ENCODE measurements at places on chromosomes 1 and 21. TPM values are rescaled to one million over a fixed set of nuclear protein-coding genes. Genes with fewer than 3 reads are reported as not detected.

- DNase-seq = peak; percentile 38
Measured at GRCh38 chr1:61170328-61171238, 88.2 kb downstream of the NFIA start.

DNA sequence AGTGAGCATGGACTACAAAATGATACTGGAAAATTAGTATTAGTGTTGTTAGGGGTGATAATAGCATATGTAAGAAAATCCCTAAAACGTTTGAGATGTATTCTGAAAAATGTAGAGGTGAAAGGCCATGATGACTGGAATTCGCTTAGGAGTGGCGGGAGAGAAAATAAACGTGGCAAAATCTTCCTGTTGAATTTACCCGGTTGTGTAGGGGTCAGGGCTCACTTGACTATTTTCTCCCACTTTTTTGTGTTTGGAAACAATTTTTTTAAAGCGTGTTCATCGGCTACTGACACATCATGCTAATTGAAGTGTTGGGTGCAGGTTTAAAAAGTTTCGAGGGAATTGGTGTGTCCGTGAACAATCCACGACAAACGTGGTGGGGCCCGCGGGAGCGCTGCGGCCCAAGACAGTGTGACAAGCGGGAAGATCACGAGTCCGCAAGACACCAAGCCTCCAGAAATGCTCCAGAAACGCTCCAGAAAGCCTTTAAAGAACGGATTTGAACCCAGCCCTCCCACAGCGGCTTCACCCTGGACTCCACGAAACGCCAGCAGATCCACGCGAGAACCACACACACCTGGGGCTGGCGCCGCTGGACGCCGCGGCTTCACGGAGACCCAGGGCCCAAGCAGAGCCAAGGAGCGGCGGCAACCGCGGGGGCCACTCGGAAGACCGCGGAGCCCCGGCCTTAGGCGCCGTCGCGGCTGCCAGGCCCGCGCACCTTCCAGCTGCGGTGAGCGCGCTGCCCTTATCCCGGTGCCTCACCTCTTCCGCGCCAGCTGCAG, 573 bp downstream of the PSMG1 start:
- DNase-seq = peak; percentile 29

DNA sequence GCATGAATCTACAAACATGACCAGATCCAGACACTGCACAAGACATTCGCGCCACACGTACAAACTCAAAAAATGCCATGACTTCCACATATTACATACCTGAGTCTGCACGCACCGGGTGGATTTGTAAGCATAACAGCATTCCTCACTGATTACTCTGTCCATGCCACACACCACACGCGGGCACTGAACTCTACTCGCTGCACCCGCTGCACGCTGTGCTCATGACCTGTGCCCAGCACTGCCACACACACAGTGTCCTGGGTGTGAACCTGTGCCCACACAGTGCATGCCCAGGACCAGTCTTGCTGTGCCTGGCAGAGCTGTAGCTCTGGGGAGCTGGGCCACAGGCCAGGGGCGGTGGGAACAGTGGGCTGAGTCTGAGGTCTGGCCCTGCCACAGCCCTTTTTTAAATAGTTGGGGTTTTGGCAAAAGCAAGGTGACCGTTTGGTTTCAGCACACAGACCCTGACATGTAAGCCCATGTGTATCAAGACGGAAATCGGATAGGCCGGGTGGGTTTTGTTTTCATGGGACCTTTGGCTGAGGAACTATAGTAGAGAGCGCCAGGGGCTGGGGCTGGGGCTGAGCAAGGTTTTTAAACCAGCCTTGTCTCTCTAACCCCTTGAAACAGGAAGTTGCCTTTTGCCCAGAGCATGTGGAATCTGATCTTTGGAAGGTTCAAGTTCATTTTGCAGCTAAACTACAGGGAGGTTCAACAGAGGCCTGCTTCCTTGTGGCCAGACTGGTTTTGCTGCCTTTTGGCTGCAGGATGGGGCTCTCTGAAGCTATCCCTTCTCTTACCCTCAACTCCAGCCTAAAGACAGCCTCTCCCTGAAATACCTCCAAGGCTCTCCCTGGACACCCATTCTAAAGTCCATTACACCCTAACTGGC, 12.3 kb upstream of the GOLT1A start:
- DNase-seq = no peak

DNA sequence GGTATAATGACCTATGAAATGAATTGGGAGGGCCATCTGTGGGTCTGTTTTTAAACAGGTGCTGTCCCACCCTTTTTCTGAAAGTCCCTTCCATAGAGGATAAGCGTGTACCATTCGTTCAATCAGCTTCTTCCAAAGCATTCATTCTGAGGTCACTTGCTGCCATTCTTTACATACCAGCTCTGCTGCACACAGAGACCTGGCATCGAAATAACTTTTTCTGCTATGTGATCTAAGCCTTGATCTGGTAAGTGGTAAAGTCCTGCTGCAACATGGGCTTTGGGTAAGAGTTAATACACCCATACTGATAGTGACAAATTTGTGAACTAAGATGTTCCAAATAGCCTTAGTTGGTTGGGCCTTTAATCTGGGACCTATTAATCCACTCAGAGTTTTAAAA, 38.9 kb downstream of the DR1 start:
- DNase-seq = no peak

- no peak for DNase-seq
Measured at GRCh38 chr21:41447356-41447755, 21.3 kb downstream of the MX1 start.

- no peak for DNase-seq
Measured at GRCh38 chr1:42845866-42846256, 552 bp upstream of the ZNF691 start.

DNA sequence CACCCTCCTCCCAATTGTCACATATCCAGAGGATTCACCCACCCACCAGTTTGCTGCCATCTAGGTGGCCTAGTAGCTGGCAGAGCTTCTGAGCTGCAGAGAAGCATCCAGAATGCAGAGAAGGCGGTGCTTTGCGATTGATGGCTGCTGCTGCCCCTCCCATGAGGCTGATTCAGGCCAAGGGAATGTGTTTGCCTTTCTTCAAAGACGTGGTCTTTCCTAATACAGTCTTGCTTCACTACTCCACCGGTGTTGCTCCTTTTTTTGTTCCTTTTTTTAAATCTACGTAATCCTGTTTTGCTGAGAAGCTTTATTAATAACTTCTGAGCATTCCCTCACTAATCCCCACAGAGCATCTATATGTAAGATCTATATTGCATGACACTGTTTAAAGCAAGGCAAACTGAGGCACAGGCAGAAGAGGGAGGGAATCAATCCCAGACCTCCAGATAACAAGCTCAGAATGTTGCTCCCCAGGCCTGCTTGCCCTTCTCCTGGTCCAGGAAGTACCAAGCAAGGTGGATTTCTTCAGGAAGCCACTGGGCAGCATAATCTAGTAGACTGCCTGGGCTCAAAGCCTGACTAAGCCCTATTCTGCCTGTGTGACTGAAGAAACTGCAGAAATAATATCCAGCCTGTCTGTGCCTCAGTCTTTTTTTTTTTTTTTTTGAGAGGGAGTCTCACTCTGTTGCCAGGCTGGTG, 275.5 kb upstream of the FMN2 start:
- DNase-seq = no peak

- no peak for DNase-seq
Measured at GRCh38 chr1:167584581-167584980, 31.0 kb upstream of the CREG1 start.

DNA sequence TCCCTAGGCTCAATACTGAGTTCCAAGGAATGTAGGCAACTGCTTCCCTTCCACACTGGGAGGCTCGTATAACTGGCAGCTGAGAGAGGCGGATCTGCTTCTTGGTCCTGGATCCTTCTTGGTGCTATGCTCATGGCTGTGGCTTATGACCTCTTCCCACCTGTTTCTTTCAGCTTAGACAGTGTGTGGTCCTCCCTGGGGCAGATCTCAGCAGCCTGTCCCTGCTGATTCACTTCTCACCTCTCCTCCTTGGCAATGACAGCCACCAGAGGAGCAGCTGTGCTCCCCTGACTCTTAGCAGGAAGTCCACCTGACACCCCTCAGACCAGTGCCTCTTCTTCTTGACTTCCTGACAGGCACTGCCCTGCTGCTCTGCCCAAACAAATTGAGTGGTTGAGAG, 75.1 kb upstream of the PTGFRN start:
- no peak for DNase-seq

DNA sequence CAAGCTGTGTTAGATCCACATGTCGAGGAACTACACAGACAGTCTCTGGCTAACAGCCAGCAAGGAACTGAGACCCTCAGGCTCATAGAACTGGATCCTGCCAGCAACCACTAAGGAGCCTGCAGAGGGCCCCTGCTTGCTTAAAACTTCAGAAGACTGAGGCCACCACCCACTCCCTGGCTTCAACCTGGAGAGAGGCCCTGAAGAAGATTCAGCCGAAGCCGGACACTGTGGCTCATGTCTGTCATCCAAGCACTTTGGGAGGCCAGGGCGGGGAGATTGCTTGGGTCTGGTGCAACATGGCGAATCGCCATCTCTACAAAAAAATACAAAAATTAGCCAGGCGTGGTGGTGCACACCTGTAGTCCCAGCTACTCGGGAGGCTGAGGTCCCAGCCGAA, 92.6 kb upstream of the TMPRSS2 start:
- DNase-seq = no peak

- DNase-seq = no peak
Measured at GRCh38 chr21:37172646-37173045, 94.5 kb downstream of the VPS26C start.

- DNase-seq = no peak
Measured at GRCh38 chr1:5945445-5945844, 46.8 kb downstream of the NPHP4 start.

GRCh38 chr1:39317910-39318633, 113.6 kb downstream of the MACF1 start:
- DNase-seq = no peak

GRCh38 chr1:248805876-248806275, 19.8 kb downstream of the SH3BP5L start:
- DNase-seq = no peak

GRCh38 chr21:33666153-33666552, 23.9 kb downstream of the ITSN1 start:
- DNase-seq = no peak

GRCh38 chr1:115676498-115677181, 34.9 kb downstream of the VANGL1 start:
- no peak for DNase-seq

DNA sequence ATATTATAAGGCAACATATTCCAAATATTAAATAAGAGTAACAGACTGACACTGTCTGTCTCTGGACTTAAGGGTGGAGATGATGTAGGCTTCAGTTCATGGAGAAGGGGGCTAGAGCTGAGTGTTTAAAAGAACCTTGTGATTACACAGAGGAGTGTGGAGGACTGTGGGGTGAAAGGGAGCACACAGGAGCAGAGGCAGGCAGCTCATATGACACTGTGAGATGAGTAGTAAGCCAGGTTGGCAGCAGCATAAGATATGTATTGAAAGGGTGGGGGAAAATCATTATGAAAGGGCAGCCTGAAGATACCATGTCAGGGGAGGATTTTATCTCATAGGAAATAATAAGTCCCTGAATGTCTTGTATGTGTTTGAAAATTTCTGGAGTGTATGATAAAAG, 104.5 kb downstream of the AK5 start:
- DNase-seq = no peak

GRCh38 chr1:18290740-18291412, 183.3 kb downstream of the IGSF21 start:
- DNase-seq = no peak

DNA sequence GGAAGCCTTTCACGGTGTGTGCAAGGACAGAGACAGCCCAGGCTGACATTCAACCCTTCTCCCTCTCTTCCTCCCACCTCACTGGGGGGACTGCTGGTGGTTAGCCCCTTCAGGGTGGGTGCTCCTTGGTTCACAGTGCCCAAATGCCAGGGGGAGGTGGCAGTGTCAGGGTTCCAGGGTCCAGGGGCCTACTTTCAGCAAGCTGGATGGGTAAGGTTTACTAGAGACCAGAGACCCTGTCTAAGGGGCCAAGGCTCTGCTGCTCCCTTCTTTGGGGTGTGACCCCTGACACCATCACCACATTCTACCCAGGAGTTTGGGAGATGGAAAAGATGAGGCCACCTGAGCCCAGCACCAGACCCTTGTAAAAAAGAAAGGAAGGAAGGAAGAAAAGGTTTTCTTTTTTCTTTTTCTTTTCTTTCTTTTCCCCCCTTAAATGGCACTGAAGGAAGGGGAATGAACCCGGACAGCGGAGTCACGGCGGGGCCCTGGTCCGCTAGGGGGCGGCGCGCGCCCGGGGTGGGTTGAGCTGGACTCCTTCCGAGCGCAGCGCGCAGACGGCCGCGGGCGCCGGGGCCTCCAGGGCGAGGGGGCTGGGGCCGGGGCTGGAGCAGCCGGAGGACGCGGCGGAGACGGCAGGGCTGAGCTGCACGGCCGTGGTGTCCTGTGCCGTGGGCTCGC, 18.8 kb downstream of the KNCN start:
- peak; percentile 32 for DNase-seq

DNA sequence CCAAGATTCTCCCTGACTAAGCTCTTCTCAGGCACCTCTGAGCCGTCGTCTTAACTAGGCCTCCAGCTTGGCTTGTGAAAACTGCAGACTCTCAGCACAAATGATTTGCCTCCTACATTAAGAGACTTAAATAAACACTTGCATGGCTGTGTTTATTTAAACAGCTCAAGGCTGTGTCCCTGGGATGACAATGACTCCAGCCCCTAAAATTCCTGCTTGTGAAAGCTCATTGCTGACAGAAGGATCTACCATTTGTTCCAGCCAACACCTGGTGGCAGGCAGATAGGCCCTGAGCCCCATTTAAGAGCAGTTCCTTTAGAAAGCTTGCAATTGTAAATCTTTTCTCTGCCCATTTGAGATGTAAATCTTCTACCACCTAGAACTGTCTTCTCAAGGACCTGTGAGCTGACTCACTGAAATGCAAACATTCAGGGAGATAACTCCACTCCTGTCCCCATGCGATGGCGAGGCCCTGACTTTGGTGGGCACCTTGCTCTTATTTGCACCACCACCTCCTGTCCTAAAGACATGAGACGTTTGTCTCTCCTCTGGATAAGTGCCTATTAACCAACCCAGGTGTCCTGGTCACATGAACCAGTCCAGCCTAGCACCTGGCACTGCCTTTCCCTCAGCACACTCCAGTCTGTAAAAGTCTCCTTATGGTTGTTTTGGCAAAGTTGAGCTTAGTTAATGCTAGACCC, 15.1 kb upstream of the PCP4 start:
- DNase-seq = no peak

Gene CR1L
- total RNA-seq = not detected

Gene NCAM2
- 5.2 TPM for total RNA-seq

Gene KDM5B
- total RNA-seq = 22.2 TPM

Gene SIPA1L2
- total RNA-seq = not detected

Gene TMEM201
- total RNA-seq = 65.2 TPM

Gene AIM2
- not detected for total RNA-seq

Gene GJA5
- not detected for total RNA-seq

Gene KRTAP13-2
- not detected for total RNA-seq

Gene OR2L2
- total RNA-seq = not detected

Gene SPATA17
- total RNA-seq = 2.3 TPM

All from G401 (cell line).